ENCODE measurements at places on chromosomes 7 and 10. TPM values are rescaled to one million over a fixed set of nuclear protein-coding genes. Genes with fewer than 3 reads are reported as not detected.
A peak's percentile ranks its signal among the peaks of the same experiment; 100 is the strongest.

Gene ZNF485
- total RNA-seq = 6.6 TPM

Gene KIAA1549
- total RNA-seq = 1.1 TPM

Gene SUN3
- not detected for total RNA-seq

DNA sequence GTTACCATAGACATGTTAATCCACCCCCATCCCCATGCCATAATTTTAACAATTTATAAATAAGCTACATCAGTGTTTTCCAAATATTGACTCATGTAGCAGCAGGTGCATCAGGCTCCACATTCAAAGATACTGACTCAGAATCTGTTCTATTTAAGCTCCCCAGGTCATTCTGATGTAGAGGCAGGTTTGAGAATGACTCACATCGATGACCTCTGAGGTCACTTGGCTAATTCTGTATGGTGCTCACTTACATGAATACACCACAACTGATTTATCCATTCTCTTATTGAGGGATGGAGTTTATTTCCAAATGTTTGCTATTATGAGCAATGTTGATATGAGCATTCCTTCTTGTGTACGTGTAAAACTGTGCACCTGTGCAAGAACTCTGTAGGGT, 1159.0 kb downstream of the TYW1 start:
- H3K27ac ChIP-seq = no peak overlapping the region
- no peak overlapping the region for H3K4me3 ChIP-seq
- H3K27me3 ChIP-seq = no peaks in the 10 kb centered on the region

- peaks cover 48% of the 10 kb centered on the region for H3K36me3 ChIP-seq
- peak overlapping the region; percentile 70 for H3K27ac ChIP-seq
- peaks cover 59% of the 10 kb centered on the region for H3K4me1 ChIP-seq
- DNase-seq = no peak
- H3K4me3 ChIP-seq = peak overlapping the region; percentile 21
These were observed 5.5 kb downstream of the GSTO1 start for GRCh38 chr10:104259999-104260774.

- DNase-seq = no peak
- H3K27ac ChIP-seq = no peak overlapping the region
- H3K27me3 ChIP-seq = no peaks in the 10 kb centered on the region
- no peak overlapping the region for H3K4me3 ChIP-seq
- peaks cover 10% of the 10 kb centered on the region for H3K4me1 ChIP-seq
- peaks cover 32% of the 10 kb centered on the region for H3K36me3 ChIP-seq
These were observed 15.1 kb downstream of the TRUB1 start for GRCh38 chr10:114953047-114953446.

DNA sequence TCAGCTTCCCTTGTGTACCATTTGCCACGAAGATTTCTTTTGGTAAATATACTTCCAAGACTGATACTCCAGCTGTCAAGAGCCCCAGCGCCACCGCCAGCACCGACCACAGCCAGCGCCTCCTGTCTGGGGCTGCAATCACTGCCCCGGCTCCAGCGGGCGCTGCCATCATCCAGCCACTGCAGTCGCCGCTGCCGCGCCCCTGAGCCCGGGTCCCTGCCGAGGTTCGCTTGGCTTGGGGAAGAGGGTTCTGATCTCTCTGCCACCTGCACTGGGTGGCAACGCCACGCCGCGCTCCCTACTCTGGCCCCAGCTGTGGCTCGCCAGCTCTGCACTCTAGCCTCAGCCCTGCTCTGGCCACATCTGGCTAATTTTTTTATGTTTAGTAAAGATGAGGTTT, 57.7 kb upstream of the ZNF138 start:
- H3K4me1 ChIP-seq = no peaks in the 10 kb centered on the region
- no peaks in the 10 kb centered on the region for H3K27me3 ChIP-seq
- DNase-seq = no peak
- H3K27ac ChIP-seq = no peak overlapping the region

DNA sequence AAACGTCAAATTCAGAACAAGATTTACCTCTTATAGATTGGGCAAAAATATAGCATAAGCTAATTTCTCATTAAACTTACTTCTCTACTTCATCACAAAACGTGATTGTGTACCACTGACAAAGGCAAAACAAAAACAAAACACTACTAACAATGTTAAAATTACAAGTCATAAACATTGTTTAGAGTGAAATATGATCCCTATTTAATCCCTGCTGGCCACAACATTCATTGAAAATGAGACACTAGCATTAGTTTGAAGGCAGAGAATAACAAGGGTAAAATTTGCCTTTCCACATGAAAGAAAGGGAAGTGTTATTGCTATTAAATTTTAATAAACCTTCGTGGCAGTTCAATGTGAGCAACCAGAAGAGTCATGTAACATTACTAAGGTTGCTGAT, 45.0 kb downstream of the SEMA3A start:
- no peak overlapping the region for H3K4me3 ChIP-seq
- no peaks in the 10 kb centered on the region for H3K4me1 ChIP-seq
- H3K27me3 ChIP-seq = no peaks in the 10 kb centered on the region
- DNase-seq = no peak
- H3K36me3 ChIP-seq = no peaks in the 10 kb centered on the region

DNA sequence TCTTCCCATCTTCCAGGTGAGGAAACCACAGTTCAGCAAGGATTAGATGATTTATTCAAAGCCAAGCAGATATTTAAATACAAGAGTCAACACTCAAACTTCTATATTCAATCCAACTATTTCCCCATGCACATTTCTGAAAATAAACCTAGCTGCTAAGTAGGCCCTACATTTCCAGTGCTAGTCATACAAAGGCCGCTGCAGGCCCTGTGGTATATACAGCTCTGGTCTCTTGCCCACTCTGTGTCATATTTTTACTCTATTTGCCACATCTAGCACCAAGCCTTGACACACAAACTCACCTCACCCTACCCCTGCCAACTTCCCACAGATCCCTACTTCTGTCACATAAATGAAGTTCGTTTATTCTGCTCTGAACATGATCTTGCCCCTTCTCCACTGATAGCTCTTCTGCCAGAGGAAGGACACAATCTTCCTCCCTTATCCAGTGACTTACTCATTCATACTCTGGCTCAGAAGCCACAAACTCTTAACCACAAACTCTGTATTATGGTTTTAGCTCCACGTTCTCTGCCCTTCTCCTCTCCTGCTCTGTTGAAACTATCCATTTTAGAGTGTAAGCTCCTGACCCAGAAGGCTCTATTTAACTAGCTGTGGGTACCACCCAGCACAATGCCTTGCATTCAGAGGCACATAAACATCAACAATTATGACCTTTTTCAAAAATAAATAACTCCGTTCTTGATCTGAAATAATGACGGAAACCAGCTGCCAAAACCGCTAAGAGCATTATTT, 180.7 kb downstream of the CPEB3 start:
- no peaks in the 10 kb centered on the region for H3K27me3 ChIP-seq
- DNase-seq = no peak
- no peak overlapping the region for H3K4me3 ChIP-seq
- H3K36me3 ChIP-seq = peaks cover 4% of the 10 kb centered on the region
- H3K4me1 ChIP-seq = peaks cover 2% of the 10 kb centered on the region

- no peaks in the 10 kb centered on the region for H3K27me3 ChIP-seq
- H3K4me1 ChIP-seq = peaks cover 23% of the 10 kb centered on the region
- peak; percentile 69 for DNase-seq
- peaks cover 5% of the 10 kb centered on the region for H3K36me3 ChIP-seq
These were observed 56.5 kb upstream of the PCGF5 start for GRCh38 chr10:91163869-91164474.

GRCh38 chr10:13056456-13057077, 43.4 kb upstream of the OPTN start:
- H3K4me3 ChIP-seq = no peak overlapping the region
- H3K4me1 ChIP-seq = peaks cover 1% of the 10 kb centered on the region
- H3K36me3 ChIP-seq = no peaks in the 10 kb centered on the region
- H3K27ac ChIP-seq = no peak overlapping the region
- DNase-seq = no peak
- H3K27me3 ChIP-seq = peaks cover 2% of the 10 kb centered on the region

DNA sequence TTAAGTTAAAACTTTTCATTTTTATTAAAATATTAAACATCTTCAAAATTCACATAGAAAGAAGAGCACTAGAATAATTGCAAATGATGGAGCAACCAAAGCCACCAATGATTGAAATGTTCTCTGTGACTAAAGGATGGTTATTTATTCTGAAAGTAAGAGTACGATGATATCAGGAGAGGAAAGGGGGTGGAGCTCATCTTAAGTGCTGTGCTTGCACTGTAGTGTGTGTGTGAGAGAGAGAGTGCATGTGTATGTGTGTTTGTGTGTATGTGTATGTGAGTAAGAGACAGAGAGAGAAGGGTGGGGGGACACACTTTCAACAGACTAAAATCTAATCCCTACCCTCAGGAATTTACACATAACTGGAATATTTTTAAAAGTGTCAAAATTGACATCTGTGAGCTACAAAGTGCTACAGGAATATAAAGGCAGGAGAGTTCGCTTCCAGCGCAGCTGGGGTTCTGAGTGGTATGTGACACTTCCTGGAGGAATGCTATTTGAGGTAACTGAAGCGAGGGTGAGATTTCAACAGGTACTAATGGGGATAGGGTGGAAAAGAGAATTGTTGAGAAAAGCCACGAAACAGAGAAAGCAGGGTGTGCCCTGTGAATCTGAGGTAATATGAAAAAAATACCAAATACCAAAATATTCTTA, 57.2 kb upstream of the SMNDC1 start:
- no peak for DNase-seq
- no peaks in the 10 kb centered on the region for H3K36me3 ChIP-seq
- peaks cover 14% of the 10 kb centered on the region for H3K4me1 ChIP-seq

DNA sequence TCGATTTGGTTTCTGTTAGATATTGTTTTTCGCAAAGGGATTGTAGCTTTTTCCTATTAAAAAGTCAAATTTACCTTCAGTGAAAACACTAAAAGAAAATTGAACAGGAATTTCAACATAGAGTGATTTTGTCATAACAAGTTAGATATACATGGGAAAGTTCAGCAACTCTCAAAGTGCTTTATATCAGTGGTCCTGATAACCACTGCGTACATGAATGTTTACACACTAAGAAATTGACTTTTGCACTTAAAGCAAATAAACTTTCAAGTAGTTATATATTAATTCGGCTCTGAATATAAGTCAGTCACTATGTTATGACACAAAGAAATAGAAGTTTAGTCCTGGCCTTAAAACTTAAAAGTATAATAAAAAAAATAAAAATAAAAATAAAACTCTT, 101.3 kb upstream of the DKK1 start:
- H3K4me1 ChIP-seq = no peaks in the 10 kb centered on the region
- no peak overlapping the region for H3K4me3 ChIP-seq
- no peaks in the 10 kb centered on the region for H3K27me3 ChIP-seq
- no peaks in the 10 kb centered on the region for H3K36me3 ChIP-seq
- no peak for DNase-seq
- H3K27ac ChIP-seq = no peak overlapping the region

GRCh38 chr10:27088119-27089044, 11.9 kb downstream of the ANKRD26 start:
- no peaks in the 10 kb centered on the region for H3K27me3 ChIP-seq
- DNase-seq = no peak
- no peak overlapping the region for H3K4me3 ChIP-seq
- H3K27ac ChIP-seq = no peak overlapping the region
- peaks cover 20% of the 10 kb centered on the region for H3K36me3 ChIP-seq

All from activated naive CD8-positive, alpha-beta T cell treated with anti-CD3 and anti-CD28 coated beads, Interleukin-2, amount 10 ng/mL, durations not matched to agents 7 days and 5 days (primary cell).